ENCODE measurements at places on chromosomes 2 and 18. TPM values are rescaled to one million over a fixed set of nuclear protein-coding genes. Genes with fewer than 3 reads are reported as not detected.

The METTL5 gene
- 33.3 TPM for total RNA-seq

The CKAP2L gene
- 0.19 TPM for total RNA-seq

The EFEMP1 gene
- 32.2 TPM for total RNA-seq

The MC5R gene
- not detected for total RNA-seq

The RIT2 gene
- not detected for total RNA-seq

The GRB14 gene
- total RNA-seq: 13.2 TPM

The KIF1A gene
- total RNA-seq: 46.4 TPM

The ITPRIPL1 gene
- total RNA-seq: 0.97 TPM

The NT5C1B gene
- not detected for total RNA-seq

The CCDC148 gene
- 0.56 TPM for total RNA-seq

DNA sequence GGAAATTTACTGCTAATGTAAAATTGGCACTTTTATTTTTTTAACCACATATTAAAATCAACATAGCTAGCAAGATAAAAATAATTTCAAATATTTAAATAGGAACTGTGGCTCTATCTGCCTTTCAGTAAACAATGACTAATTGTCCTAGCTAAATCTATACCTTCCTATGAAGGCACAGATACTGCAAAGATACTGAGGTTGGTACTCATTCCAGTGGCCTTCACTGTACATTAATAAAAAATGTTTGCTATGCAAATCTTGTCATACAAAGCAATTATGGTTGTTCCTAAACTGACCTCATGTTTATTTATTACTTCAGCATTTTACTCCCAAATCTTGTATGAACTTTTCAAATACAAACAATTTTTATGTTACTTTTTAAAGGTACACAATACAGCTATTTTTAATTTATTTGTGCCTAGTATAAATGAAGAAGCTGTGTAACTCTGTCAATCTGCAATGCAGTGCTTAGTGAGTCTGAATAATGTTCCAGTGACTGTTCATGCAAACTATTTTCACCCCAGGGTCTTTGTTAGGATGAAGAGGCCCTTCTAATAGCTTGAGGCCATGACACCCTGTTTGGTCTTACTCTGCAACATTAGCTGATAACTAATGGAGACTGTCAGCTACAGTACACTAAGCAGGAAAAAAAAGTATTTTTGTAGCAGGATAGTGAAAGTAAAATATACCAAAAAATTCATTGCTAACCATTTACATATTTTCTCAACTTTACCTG, 9.3 kb upstream of the ERBB4 start:
- no peak for DNase-seq

- no peak for DNase-seq
These were observed 418.3 kb upstream of the SPHKAP start for GRCh38 chr2:228599781-228600180.

- DNase-seq: no peak
These were observed 29.3 kb downstream of the PELI1 start for GRCh38 chr2:64114912-64115277.

GRCh38 chr2:211816754-211817153, 721.8 kb downstream of the ERBB4 start:
- no peak for DNase-seq

- no peak for DNase-seq
These were observed 21.1 kb downstream of the UGP2 start for GRCh38 chr2:63862806-63863205.

GRCh38 chr18:3901811-3902210, 451.8 kb downstream of the TGIF1 start:
- no peak for DNase-seq

DNA sequence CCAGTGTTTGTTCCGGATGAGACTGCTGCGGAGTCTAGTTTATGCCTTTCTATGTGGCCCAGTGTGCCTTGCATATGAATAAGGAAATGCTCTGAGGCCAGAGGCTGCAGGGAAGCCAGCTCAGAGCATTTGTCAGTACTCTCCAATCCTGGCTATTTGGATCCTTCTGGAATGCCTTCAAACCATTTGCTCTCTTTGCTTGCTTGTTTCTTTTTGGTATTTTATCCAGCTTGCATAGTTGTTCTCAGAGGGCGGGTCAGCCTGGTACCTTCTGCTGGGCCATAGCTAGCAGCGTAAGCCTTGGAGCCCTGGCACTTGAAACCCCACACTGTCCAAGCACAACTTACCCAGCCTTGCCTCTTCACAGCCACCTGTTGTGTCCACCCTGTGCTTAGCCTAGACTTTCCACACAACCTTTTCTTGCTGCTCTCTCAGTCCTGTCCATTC, 20.5 kb downstream of the CENPO start:
- no peak for DNase-seq

GRCh38 chr2:85806358-85807118, 52.7 kb downstream of the ATOH8 start:
- DNase-seq: no peak

DNA sequence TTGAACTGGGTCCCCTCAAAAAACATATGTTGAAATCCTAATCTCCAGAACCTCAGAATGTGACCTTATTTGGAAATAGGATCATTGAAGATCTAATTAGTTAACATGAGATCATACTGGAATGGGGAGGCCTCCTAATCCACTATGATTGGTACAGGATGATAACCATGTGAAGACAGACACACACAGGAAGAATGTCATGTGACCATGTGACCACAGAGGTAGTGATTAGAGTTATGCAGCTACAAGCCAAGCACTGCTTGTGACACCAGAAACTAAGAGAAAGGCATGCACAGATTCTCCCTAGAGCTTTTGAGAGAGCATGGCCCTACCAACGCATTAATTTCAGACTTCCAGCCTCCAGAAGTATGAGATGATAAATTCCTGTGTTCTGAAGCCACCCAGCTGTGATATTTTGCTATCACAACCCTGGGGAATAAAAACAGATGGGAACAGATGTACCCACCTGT, 47.0 kb upstream of the TGIF1 start:
- no peak for DNase-seq

DNA sequence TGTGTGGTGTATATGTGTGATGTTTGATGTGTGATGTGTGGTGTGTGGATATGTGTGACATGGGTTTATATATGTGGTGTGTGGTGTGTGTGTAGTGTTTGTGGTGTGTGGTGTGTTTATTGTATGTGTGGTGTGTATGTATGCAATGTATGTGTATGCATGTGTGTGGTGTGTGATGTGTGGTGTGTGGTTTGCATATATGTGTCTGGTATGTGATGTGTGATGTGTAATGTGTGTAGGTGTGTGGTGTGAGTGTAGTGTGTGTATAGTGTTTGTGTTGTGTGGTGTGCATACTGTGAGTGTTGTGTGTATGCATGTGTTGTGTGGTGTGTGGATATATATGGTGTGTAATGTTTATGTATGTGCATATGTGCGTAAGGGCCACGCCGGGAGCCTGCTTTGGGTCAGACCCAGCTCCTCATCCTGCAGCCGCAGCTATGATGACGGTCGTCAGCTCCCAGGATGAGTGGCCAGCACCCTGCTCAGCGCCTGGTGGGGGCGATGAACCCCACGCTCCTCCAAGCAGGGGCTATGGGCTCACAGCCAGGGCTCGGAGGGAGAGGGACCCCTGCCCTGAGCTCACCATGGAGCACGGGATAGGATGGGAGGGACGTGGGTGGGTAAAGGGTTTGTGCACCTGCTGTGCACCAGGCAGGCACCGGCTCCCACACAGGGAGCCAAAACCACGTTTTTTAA, 331.3 kb downstream of the EIPR1 start:
- no peak for DNase-seq

DNA sequence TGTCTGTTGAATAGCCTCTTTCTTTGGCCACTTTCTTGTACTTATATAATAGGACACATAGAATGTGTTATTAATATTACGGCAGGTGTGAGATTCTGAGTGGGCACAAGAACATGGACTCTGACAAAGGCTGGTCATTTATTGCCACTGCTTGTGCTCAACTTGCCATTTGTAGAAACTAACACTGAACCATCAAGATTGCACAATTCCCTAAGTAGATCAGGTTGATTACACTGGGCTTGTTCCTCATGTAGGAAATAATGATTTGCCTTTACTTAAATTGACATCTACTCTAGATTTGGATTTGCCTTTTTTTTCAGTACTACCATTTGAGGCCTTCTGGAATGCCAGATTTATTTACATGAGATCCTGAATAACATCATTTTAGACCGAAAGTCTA, 342.7 kb upstream of the CWC22 start:
- DNase-seq: no peak

GRCh38 chr18:70426818-70427217, 138.0 kb downstream of the SOCS6 start:
- DNase-seq: no peak

DNA sequence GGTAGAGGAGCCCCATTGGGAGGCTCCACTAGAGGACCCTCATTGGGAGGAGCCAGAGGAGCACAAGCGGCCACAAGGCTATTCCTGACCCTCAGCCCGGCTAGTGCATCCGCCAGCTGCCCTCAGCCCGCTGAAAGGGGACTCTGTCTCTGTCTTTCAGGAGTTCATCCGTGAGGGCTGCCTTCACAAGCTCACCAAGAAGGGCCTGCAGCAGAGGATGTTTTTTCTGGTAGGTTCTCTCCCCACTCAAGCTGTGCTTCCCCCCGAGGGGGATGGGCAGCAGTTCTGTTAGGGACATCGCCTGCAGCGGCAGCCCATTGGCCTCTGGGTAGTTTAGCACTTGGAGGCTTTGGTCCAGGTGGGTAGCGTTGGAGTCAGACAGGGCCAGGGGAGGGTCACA, 25.1 kb downstream of the STK25 start:
- no peak for DNase-seq

DNA sequence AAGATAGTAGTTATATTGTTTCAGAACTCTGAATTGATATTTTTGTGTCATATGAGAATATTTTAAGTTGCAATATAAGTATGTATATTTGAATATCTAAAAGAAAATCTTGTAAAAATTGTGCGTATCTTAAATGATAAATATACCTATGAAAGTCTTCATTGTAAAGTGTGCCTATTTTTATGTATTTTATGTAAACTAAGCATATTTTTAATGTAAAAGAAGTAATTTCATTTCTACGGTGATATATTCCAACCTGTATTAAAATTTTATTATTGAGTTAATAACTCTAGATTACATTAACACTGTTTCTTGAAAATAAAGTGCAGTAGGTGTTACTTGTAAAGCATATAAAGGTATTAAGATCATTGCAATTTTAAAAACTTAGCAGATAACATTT, 233.4 kb downstream of the PHLPP1 start:
- DNase-seq: no peak

GRCh38 chr2:185990861-185991525, 252.4 kb downstream of the FSIP2 start:
- DNase-seq: no peak

DNA sequence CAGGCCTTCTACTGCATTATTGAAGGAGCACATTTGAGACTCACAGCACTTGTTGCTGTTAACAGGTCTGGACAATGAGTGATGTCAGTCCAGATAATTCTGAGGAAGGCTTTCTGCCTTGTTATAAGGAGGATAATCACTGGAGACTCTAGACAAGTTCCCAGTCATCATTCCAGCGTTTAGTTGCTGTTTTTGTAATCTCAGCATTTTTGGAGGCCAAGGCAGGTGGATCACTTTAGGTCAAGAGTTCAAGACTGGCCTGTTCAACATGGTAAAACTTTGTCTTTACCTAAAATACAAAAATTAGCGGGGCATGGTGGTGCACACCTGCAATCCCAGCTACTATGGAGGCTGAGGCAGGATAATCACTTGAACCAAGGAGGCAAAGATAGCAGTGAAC, 39.6 kb upstream of the TRIM43B start:
- no peak for DNase-seq

DNA sequence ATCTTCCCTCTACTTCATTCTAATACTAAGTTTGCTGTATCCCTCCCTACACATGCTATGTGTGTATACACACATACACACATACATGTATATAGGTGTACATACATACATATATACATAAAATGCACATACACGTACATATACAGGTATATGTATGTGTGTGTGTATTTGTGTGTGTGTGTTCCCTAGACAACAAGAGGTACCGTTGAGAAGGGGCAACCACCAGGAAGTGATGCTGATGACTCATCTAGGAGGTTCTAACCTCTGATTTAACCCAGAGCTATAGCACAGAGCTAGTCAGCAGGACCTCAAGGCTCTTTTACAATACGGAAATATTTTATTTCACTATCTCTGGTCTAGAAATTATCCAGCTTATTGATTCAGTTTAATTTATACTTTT, 139.2 kb downstream of the LAMA3 start:
- no peak for DNase-seq

DNA sequence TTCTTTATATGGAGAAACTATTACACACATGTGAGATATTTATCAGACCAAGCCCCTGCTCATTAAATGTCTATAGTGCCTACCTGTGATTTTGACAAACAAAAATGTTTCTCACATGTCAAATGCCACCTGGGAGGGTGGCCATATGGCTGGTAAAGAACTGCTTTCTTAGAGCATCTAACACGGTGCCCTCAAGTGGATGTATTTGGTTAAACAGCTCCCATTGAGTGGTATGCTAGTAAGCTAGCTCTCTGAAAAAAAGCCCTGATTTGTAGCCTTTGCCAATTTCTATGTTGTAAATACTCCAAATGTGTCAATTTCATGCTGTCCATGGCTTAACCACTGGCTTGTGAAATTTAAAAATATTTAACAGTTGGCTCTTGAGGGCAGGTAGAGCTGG, 94.6 kb downstream of the PMAIP1 start:
- DNase-seq: no peak

- no peak for DNase-seq
These were observed 38.5 kb downstream of the NEB start for GRCh38 chr2:151695778-151696177.

DNA sequence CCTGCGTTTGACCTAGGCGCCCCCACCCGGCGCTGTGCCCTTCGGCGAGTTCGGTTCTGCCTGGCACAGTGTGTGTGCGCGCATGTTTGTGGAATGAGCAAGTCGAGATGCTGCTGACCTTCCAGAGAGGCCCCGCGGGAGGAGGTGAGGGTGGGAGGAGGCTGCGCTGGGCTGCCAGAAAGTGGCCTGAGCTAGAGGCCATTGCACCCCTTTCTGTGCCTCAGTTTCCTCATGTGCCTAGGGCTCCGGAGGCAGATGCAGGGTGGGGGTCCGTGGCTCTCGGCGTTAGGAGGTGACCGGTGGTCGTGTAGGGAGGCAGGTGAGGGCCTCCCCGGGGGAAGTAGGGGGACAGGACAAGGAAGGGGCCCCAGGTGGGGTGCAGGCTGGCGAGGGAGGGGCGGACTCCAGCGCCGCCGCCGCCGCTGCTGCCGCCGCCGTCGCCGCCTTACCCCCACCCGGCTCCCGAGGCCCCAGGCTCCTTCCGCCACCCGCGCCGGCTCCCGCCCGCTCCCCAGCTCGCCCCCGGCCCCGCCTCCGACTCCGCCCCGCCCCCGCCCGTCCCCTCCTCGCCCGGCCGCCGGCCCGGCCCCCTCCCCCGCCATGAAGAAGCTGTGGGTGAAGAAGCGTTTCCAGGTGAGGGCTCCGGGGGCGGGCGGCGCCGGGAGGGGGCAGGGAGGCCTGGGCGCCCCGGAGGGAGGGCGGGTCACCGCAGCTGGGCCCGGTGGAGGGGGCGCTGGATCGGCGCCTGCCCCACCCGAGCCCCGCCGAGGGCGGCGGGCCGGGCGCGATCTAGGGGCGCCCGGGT, 7.0 kb downstream of the SPEG start:
- DNase-seq: peak; percentile 64

DNA sequence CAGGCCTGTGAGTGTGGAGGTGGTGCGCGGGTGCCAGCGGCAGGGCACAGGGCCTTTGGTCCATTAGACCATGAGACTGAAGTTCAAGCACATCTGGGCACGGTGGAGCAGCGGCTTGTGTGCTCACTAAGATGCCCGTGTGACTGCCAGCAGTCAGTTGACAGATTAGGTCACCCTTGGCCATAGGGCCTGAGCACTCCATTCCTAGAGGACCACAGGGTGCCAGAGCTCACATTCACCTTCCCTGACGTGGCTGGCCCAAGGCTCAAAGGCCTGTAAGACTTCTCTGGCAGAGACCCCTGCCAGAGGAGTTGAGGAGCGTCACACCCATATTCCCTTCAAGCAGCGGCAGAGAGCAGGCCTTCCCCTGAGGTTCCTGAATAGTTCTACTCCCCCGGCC, 650 bp downstream of the LHCGR start:
- DNase-seq: no peak

All from pancreas (tissue), 10 donors.